Central memory CD4-positive, alpha-beta T cell (primary cell): ENCODE measurements at places on chromosomes 16 and 17.

DNA sequence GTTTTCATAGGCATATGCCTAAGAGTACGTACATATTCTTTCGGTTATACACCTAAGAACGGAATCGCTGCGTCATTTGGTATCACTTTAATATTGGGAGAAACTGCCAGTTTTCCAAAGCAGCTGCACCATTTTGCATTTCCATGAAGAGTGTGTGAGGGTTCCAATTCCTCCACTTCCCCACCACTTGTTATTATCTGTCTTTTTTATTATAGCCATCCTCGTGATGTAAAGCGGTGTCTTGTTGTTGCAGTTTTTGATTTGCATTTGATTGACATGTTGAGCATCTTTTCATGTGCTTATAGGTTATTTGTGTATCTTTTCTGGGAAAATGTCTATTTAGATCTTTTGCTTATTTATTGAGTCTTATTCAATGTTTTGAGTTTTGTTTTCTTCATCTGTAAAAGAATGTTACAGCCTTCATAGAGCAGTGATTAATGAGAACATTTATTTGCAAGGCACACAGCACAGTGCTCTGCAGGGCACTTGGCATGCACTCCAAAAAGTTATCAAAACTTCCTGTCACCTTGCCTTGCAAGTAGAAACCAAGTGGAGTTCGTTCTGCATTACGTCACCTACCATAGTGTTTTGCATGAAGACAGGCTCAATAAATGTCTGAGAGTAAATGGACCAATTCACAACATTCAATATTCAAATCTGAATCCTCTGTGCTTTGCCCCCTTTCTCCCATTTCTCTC, 26.6 kb upstream of the ST6GALNAC1 start:
- no peak for DNase-seq

- DNase-seq = no peak
Observed at GRCh38 chr16:9772526-9773225, 409.6 kb downstream of the GRIN2A start.

DNA sequence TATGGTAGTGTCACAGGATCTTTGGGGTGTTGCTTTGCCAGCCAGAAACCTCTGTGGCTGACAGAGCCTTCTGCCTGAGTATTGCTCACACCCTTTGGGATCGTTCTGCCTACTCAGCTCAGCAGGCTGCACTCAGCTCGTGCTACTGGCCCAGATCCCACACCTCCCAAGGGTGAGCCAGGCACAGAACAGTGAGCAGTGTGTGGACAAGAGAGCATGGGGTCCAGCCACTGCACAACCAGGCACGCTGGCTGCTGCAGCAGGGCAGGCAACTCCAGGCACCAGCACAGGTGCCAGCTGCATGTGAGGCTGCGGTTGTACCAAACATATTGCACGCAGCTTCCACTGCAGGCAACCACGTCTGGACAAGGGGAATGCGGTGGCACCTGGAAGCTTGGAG, 84.9 kb downstream of the CYB561 start:
- DNase-seq = no peak

DNA sequence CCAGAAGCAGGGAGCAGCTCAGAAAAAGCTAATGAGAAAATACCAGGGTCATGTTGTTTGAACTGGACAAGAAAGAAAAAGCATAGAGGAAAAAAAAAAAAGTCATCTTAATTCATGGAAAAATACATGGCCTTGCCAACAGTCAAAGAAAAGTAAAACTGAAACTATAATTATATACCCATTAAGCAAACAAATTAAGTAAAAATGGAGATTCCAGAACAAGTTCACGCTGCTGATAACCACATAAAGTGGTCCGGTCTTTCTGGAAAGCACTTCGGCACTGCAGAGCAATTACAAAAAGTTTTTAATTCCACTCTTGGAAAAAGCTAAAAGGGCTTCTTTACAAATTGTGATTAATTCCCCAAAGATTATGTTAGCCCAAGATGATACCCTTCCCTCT, 12.4 kb upstream of the P2RX5 start:
- no peak for DNase-seq

DNA sequence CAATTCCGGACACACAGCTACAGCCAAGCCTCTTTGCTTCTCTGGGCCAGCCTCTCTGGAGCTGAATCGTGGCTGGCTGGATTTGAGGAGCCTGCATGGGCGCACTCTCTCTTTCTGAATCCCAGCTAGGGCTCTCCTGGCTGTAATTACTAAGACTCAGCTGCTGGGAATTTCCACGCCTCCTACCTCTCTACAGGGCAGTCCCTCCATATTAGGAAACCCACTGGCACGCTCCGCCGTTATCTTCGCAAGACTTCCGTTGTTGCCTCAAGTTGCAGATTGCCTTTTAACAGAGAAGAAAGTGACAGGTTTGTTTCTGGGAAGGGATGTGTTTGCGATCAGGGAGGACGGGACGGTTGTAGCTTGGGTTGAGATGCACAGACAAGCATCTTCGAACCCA, 188.4 kb upstream of the NLRP1 start:
- no peak for DNase-seq

- no peak for DNase-seq
Observed at GRCh38 chr17:12048843-12049473, 28.3 kb downstream of the MAP2K4 start.

DNA sequence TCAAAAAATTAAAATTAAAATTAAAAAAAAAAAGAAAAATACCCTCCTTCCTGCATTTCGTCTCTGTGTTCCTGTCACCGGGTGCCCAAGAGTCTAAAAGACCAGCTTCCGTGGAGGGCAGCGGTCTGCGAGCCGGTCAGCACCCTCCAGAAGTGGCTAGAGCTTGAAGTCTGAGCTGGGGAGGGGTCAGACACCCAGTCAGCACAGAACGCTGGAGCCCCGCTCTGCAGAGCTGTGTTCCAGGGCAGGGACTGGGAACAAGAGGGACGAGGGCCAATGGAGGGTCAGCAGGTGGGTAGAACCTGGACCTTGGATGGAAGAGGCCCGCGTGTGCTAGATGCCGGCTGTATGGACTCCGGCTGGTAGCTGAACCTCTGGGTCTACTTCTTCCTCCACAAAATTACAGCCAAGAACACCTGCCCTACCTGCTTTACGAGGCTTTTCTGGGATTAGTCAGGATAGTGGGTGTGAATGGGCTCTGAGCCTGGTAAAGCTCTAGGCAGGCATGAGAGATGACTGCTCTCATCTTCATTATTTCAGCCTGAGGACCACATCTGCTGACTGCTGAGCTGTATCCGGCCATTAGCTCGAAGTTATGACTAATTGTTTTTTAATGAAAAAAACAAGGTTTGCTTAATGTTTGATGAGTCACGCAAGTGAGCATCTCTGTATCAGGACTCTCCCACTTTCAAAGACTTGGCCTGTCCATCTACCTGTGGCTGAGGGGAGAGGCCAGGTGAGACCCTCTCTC, 5.9 kb downstream of the TRPV1 start:
- DNase-seq = no peak

- DNase-seq = peak; percentile 52
Observed at GRCh38 chr17:32319548-32319905, 22.4 kb downstream of the C17orf75 start.

DNA sequence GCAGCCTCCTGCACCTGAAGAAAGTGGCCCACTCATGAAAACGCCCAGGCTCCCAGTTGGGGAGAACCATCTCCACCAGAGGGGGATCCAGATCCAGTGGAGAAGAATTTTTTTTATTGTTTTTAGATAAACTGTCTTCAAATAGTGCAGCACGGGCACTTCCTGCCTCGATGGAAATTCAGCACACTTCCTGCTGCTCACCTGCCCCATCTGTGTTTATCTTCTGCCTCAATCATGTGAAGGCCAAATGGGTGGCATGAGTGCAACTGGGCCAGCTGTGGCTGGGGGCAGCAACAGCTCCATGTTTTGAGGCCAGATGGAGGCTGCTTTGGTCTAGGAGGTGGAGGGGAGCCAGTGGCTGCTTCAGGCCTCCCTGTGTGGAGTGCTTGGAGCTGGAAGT, 75.9 kb upstream of the WSB1 start:
- no peak for DNase-seq

GRCh38 chr16:79073566-79073965, 527.0 kb downstream of the MAF start:
- no peak for DNase-seq

DNA sequence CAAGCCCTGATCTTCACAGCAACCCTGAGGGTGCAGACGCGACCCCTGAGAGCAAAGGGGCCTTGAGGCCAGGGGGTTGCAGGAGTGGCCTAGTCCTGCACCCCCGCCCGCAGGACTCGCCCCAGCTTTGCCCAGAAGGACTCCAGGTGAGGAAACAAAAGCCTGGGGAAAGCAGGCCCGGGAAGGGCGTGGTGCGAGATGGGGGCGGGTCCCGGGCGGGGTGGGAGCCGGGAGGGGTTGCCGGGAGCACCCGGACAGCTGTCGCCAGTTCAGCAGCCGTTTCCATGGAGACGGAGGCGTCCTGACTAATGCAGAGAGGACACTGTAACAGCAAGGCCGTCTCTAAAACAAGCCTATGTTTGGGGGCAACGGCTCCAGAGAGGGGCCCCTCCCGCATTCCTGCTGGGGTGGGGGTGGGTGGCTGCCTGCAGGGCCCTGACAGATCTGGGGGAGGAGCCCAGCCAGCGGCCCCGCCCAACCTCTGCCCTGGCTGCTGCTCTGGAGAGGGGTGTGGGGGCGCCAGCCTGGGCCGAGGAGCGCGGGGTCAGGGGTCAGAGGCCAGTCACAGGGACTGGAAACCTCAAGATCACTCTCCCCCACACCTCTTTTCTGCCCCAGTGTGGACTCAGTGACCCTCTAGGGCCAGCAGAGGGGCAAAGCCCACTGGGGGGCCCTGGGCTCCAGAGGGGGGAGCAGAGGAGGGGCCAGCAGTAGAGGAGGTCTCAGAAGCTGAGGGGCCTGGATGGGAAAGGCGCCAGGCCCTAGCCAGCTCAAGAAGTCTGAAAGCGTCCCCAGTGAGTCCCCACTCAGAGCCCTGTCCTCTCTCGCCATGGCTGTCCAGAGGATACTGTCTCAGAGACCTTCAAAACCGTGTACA, 3.1 kb upstream of the TPPP3 start:
- DNase-seq = no peak

DNA sequence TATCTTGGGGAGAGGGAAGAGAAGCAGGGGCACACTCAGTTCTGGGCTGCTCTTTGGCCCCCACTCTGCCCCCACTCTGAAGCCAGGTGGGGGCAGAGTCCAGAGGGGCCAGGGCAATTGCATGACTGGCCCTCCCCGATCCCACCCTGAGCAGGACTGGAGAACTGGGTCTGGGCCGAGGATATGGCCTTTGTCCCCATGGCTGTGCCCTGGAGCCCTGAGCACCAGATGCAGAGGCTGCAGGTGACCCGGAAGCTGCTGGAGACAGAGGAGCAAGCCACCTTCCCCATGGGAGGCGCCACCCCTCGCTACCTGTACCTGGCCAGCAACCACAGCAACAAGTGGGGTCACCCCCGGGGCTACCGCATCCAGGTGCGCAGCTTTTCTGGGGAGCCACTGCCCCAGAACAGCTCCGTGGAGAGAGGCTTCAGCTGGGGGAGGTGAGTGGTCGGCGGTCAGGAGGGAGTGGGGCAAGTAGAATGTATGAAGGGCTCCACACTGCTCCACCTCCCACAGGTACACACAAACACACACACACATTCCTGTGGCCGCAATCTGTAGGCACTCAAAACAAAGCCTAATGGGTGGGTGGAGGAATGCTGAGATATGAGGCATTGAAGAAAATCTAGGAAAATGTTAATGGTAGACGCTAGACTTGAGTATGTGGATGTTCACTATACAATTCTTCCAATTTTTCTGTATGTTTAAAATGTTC, 21.4 kb downstream of the AOC3 start:
- DNase-seq = no peak
